ENCODE measurements at places on chromosomes 11 and 22.

GRCh38 chr22:37768273-37768672, 39.5 kb upstream of the GCAT start:
- no peak for DNase-seq

DNA sequence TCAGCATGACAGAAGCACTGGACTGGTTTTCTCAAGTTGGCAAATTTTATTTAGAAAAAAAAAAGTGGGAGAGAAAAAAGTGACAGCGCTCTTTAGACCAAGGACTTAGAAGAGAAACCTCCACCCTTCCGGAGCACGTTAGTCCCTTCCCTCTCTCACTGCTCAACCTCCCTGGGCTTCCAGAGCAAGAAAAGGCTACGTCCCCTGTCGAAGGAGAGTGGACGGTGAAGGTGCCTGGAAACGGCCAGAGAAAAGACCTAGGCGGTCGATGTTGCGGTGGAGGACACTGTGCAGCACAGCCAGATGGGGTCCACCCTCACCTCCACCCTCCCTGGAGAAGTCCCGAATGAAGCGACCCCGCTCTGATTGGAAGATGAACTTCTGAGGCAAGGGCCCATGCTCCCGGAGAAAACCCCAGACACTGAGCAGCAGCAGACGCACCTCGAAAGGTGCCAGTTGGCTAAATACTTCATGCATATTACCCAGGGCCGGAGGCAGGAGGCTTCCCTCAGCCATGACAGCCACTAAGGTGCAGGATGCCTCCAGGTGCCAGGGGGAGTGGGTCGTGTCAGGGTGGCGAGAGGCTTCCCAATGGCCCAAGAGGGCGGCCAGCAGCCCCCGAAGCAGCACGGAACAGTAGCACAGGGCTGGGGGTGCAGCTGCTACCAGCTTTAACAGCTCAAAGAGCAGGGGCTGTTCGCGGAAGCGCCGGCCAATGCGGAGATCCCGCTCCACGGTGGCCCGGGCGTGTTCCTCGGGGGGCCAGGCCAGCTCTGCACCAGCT, 604 bp upstream of the GANAB start:
- no peak for DNase-seq

- no peak for DNase-seq
Observed at GRCh38 chr11:95486979-95487378, 256.0 kb upstream of the SESN3 start.

- no peak for DNase-seq
Observed at GRCh38 chr11:111734101-111734953, 31.9 kb downstream of the PPP2R1B start.
